ENCODE measurements at places on chromosomes 7 and 10. TPM values are rescaled to one million over a fixed set of nuclear protein-coding genes. Genes with fewer than 3 reads are reported as not detected.

DNA sequence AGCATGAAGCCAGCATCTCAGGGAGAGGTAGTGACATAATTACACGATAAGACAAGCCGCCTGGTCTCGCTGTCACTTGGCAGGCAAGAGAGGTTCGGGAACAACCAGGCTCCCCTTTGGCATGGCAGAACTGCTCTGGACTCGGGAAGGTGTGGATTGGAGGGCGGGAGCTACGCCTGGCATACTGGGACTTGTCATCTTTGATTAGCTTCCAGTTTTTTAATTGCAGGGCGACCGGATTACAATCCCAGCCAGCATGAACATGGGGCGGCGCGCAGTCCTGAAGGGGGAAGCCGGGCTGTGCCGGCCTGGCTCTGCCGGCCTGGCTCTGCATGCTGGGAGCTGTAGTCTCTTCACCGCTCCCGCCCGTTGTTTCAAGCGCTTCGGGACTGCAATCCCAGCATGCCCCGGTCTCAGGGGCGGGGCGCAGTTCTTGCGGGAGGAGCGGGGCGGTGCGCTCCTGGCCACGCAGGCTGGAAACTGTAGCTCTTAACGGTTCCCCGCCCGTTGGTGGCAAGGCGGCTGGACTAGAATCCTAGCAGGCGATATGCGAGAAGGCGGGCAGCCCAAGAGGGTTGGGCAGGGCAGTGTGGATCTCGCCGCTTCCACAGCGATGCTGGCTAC is 45.5 kb upstream of the ZNF716 start:
- no peak for DNase-seq
- H3K4me3 ChIP-seq = peak overlapping the region; percentile 46
- peak overlapping the region; percentile 38 for H3K27ac ChIP-seq
- H3K4me1 ChIP-seq = no peaks in the 10 kb centered on the region
- no peaks in the 10 kb centered on the region for H3K36me3 ChIP-seq
- H3K27me3 ChIP-seq = no peaks in the 10 kb centered on the region

DNA sequence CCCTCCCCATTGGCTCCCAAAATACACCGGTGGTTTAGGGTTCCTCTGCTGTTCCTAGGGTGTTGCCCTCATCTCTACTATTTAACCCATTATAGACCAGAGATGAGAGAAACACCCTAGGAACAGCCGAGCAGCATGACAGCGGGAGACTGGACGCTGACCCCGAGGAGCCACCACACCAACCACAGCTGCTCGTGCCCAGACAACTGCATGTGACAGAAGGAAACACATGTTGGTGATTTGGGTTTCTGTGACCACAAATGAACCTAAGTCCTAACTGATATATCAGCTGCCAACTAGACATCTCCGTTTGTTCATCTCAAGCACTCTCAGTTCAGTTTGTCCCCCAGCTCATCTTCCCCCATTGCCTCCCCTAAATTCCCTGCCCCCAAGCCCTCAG is 13.4 kb downstream of the CFAP43 start:
- no peaks in the 10 kb centered on the region for H3K4me1 ChIP-seq
- H3K27ac ChIP-seq = no peak overlapping the region
- no peak for DNase-seq
- H3K27me3 ChIP-seq = peaks cover 18% of the 10 kb centered on the region
- H3K36me3 ChIP-seq = no peaks in the 10 kb centered on the region

- no peaks in the 10 kb centered on the region for H3K4me1 ChIP-seq
- DNase-seq = no peak
- no peak overlapping the region for H3K4me3 ChIP-seq
These were observed 525.6 kb downstream of the PTPRN2 start for GRCh38 chr7:158061884-158062656.

DNA sequence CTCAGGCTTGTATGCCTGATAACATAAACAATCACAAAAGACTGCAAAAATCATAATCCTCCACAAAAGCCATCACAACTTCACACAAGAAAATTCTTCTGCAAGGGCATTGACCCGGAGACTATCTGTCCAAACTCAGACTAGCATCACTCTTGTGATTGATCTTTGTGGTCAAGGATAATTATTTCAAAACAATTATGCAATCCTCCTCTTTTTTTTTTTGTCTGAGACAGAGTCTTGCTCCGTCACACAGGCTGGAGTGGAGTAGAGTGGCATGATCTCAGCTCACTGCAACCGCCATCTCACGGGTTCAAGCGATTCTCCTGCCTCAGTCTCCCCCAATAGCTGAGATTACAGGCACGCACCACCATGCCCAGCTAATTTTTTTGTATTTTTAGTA is 22.2 kb downstream of the CDNF start:
- H3K36me3 ChIP-seq = no peaks in the 10 kb centered on the region
- H3K4me1 ChIP-seq = no peaks in the 10 kb centered on the region
- H3K27me3 ChIP-seq = no peaks in the 10 kb centered on the region
- no peak overlapping the region for H3K27ac ChIP-seq
- H3K4me3 ChIP-seq = no peak overlapping the region

DNA sequence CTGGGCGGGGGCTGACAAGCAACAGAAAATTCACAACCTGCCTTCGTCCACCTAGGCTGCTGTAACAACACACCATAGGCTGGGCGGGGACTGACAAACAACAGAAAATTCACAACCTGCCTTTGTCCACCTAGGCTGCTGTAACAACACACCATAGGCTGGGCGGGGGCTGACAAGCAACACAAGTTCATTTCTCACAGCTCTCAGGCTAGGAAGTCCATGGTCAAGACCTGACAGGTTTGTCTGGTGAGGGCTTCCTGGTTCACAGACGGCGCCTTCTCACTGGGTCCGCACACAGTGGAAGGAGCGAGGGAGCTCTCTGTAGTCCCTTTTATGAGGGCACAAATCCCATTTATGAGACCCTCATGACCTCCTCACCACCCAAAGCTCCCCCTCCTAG is 52.2 kb downstream of the DIP2C start:
- DNase-seq = no peak
- peak overlapping the region; percentile 29 for H3K27ac ChIP-seq
- no peak overlapping the region for H3K4me3 ChIP-seq
- H3K27me3 ChIP-seq = no peaks in the 10 kb centered on the region

- peak overlapping the region; percentile 92 for H3K27ac ChIP-seq
- peaks cover 39% of the 10 kb centered on the region for H3K4me1 ChIP-seq
- no peak for DNase-seq
- H3K36me3 ChIP-seq = peaks cover 25% of the 10 kb centered on the region
- H3K27me3 ChIP-seq = no peaks in the 10 kb centered on the region
These were observed 466 bp upstream of the DNAJB12 start for GRCh38 chr10:72355214-72355555.

DNA sequence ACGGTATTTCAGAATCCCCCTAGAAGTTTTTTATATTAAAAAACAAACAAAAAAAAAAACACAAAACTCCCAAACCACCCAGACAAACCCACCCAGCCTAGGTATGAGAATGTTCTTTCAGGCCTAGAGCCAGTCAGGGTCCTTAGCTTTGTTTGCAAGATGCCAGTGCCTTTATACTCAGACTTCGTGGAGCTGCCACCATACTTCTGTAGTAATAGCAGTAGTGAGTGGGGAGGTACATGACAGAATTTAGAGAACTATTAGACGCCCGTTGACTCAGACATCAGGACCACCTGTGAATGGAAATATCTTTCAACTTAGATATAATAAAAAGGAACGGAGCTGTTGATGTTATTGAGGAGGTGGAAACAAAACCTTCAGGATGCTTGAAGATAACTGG is 138.2 kb upstream of the MKLN1 start:
- no peak overlapping the region for H3K4me3 ChIP-seq
- H3K27me3 ChIP-seq = no peaks in the 10 kb centered on the region
- no peaks in the 10 kb centered on the region for H3K36me3 ChIP-seq
- no peak overlapping the region for H3K27ac ChIP-seq
- no peak for DNase-seq
- H3K4me1 ChIP-seq = peaks cover 9% of the 10 kb centered on the region

The RBP4 gene
- total RNA-seq = 0.99 TPM

The EEPD1 gene
- total RNA-seq = 27.9 TPM

The GRM3 gene
- total RNA-seq = not detected
